ENCODE measurements at places on chromosomes 2 and 18.

DNA sequence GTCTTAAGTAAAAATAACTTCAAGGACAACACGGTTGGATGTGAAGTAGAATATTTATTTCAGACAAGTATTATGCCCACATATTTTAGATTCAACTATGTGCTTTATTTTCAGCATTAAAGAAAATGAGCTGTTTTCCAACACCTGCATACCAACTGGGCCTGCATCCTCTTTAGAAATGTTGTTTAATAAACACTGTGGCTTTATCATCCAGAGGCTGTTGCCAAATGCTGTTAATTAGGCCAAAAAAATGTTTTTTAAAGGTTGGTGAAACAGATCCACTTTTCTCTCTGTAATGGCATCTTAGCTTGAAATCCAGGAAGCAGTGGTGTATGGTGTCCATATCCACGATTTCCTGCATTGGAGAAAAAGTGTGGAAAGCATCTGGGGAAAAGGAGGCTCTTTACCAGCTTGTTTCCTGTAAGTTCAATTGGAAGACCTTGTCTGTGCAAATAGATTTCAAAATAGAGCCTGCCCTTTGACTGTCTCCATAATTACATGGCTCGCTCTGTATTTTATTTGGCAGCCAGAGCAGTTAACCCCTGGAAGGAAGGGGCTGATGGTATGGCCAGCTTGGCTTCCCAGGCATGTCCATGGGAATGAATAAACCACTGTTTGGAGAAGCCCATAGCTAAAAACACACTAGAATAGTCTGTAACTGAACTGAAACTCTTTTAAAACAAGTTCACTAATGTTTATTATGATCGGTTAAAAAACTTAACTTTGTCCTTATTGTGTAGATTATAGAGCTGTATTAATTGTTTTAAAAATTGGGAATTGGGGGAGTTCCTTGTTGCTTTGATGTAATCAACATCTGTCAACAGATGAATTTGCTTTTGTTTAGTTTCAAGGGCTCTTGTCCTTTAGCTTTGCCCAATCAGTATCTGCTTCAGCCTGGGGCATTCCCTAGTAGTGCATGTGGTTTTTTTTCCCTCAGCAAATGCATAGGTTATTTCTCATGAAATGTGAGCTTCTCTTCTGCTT is 33.0 kb upstream of the DLX1 start:
- DNase-seq = no peak

GRCh38 chr2:150595803-150596470 is 108.5 kb upstream of the RND3 start:
- no peak for DNase-seq

- peak; percentile 27 for DNase-seq
These were observed 220.8 kb downstream of the GULP1 start for GRCh38 chr2:188512456-188512855.

DNA sequence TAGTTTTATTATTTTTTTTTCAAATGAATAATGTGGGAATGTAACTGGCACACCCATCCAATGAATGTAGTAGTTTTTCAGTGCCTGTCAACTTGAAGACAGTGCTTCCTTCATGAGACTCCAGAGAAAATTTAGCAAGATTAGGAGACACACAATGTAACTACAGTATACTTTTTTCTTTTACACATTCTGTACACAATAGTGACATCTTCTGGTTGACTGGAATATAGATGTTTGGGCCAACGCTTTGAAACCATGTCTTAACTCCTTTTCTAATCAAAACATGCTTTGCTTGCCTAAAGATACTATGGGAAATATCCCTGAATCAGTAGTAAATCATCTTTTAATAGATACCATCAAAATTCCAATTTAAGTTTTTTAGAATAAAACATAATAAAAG is 229.5 kb upstream of the ZC3H15 start:
- peak; percentile 52 for DNase-seq

- no peak for DNase-seq
These were observed 35.1 kb upstream of the VPS54 start for GRCh38 chr2:64054161-64054915.

DNA sequence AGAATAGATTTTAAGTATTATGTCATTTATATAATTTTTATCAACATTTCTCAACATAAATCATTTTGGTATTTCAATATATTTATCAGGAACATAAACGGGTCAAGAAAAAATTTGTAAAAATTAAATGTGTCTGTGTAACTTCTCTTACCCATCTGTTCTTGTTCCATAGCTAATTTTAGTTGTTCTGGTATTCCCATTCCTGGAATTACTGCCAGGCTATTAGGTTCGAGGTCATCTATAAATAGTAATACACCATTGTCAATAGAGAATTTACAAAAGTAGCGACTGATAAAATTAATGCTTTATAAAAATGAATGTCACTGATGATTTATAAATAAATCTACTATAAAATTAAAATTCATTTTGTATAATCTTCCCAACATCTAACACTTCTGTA is 21.5 kb downstream of the SFT2D3 start:
- DNase-seq = no peak

DNA sequence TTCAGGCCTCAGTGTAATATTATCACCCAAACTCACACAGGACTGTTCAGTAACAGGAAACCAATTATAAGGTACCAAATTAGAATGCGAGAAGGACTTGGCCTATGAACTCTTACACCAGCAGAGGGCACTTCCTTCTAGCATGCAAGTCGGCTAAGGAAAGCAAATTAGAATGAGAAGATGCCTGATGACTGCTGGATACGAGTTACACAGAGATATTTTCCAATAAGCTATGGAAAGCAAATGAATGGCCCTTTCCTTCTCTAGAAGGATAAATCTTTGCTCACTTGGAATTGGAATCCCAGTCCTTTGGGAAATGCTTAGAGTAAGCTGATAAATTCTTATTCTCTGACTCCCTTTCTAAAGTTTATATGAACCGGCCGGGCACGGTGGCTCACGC is 109.8 kb downstream of the AP1S3 start:
- peak; percentile 60 for DNase-seq

DNA sequence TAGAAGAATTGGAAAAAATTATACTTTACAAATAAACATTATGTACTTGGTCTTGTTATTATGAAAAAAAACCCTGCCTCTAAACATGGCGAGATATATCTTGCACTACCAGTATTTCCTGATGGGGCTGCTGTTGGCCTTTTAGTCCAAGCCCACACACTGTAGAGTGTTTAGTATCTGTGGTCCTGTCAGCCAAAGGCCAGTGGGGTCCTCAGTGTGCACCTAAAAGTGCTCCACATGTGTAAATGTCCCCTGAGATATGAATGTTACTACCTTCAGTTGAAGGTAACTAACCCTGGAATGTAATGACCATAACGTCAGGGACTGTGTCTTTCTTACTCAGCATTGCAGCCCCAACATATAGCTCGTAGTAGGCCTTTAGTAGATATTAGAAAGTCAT is 71.1 kb upstream of the HK2 start:
- peak; percentile 57 for DNase-seq

DNA sequence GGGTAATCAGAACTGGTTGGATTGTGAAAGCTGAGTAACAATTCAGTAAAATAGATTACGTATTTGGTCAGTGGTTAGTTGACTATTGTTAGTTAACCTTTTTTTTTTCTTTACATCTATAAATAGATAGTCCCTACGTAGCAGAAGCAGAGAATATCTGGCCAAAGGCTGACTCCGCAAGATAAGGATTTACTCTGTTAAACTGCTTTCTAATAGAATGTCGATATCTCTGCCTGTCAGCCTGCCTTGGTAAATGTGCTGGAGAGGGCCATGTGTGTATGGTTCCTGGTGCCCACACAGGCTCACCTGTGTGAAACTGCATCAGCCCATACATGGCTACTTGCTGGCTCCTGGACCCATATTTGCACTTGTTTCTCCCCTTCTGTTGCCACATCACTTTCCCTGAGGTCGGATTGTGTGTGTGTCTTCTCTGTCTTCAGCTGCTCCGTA is 94.4 kb downstream of the CRIM1 start:
- no peak for DNase-seq

GRCh38 chr2:238596571-238597551 is 170.1 kb downstream of the ASB1 start:
- no peak for DNase-seq

- no peak for DNase-seq
These were observed 226.6 kb downstream of the OSR1 start for GRCh38 chr2:19131871-19132270.

- DNase-seq = no peak
These were observed 119.5 kb downstream of the LRRTM1 start for GRCh38 chr2:80185091-80185490.

DNA sequence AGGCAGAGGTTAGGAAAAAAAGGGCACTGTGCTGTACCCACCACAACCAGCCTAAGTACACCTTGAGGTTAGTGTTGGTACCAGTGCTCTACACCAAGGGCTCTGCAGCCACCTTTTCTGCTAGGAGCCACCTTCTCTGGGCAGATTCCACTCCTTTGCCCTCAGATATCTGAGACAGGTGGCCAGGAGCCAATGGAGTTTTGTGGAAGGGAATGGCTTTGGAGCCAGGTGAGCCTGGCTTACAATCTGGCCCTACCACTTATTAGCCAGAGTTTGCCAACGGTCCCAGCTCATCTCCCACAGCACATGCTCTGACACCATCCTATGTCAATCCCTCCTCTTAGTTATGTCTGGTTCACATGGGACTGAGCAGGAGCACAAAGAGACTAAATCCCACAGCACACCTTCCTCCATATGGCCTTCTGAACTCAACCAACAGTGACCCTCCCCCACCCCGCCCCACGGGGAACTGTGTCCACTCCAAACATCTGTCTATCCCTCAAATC is 77.5 kb downstream of the CLHC1 start:
- no peak for DNase-seq

- no peak for DNase-seq
These were observed at the start of gene SCN7A for GRCh38 chr2:166494140-166494624. Gene SCN7A, minus strand, starts transcription at chr2:166494249. Its CDS starts 16,553 bp downstream, at chr2:166477696.

DNA sequence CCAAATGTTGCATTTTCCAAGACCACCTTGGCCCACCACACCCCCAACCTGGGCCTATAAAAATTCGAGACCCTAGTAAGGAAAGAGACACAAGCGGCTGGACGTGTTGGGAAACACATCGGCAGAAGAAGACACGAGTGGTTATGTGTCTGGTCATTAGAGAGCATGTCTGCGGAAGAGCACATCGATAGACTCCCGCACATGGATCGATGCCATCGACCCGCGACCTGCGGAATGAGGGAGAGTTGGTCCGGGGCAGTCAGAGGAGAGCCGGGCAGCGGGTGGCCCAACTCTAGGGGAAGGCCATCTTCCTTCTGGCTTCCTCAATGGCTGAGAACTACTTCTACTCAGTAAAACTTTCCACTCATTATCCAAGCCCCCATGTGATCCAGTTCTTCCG is 219.4 kb downstream of the TGIF1 start:
- DNase-seq = no peak

DNA sequence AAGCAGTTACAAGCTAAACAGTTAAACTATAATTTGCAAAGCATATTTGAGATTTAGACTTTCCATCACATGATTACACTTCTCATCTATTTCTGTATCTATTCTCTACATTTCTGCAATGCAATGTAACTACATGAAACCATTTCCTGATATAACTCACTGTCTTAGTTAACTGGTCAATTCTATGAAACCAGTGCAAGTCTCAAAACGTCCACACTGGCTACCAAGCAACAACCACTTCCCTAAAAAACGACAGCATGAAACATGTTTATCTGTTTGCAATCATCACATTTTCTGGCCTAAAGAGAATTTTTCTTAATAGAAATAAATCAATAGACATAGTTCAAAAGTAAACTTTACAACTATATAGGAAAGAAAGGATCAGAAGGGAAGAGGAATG is 17.4 kb downstream of the FECH start:
- peak; percentile 54 for DNase-seq

DNA sequence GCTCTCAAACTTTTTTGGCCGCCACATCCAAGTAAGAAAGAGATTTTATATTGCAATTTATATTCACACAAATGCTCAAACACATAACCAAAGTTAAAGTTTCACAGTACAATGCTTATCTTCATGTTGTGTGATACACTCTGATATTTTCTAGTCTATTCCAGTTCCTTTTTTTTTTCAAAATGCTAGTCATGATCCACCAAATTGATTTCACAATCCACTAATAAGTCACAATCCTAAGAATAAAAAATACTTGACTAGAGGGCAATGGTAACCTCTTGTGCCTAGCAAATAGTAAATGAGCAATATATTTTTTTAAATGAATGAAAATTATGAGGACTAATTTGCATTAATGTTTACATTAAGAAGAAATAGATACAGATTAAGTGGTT is 5.8 kb upstream of the PTPN4 start:
- DNase-seq = no peak

GRCh38 chr2:46416739-46417403 is 62.5 kb upstream of the TMEM247 start:
- no peak for DNase-seq

DNA sequence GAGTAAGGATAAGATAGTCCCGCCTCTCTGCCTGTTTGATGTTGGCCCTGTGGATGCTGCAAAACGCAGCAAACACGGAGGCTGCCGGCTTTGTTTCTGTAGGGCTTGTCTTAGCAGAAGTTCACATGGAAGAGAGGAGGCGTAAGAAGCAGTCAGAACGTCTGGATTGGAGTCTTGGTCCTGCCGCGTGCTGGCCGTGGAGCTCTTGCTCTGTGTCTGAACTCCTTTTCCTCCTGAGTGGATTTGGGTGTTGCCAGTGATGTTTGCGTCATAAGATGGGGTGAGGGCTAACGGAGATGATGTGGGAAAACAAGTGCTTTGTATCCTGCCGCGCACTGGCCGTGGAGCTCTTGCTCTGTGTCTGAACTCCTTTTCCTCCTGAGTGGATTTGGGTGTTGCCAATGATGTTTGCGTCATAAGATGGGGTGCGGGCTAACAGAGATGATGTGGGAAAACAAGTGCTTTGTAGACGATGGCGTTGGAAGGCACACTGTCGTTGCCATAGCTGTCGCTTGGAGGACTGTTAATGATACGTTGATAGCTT is 240.9 kb downstream of the AGAP1 start:
- no peak for DNase-seq

GRCh38 chr2:1461507-1462390 is 48.5 kb downstream of the TPO start:
- DNase-seq = no peak

GRCh38 chr2:128347171-128347558 is 28.5 kb upstream of the HS6ST1 start:
- no peak for DNase-seq

DNA sequence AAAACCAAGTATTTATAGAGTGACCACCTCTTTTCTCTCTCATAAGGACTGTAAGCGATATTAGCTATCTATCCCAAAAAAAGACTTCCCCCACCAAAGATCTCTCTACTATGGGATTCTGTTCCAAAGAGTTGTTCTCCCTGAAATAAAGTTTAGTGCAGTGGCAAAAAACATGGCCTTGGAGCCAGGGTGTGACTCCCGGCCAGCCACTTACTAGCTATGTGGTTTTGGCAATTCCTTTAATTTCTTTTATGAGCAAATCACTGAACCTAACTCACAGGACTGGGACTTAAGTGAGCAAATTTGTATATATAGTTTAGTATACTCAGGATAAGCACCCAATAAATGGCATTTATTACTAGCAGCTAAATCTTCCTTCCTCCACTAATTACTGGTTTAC is 42.6 kb downstream of the SESTD1 start:
- no peak for DNase-seq

GRCh38 chr2:179855673-179856072 is 5.7 kb downstream of the ZNF385B start:
- no peak for DNase-seq
